ENCODE measurements at places on chromosomes 1 and 21.

GRCh38 chr1:89069951-89070350 is 4.9 kb upstream of the GBP1 start:
- DNase-seq = no peak

GRCh38 chr1:204413170-204413535 is 1.5 kb upstream of the PPP1R15B start:
- no peak for DNase-seq

GRCh38 chr21:38315122-38315521 is 58.3 kb downstream of the KCNJ15 start:
- no peak for DNase-seq

DNA sequence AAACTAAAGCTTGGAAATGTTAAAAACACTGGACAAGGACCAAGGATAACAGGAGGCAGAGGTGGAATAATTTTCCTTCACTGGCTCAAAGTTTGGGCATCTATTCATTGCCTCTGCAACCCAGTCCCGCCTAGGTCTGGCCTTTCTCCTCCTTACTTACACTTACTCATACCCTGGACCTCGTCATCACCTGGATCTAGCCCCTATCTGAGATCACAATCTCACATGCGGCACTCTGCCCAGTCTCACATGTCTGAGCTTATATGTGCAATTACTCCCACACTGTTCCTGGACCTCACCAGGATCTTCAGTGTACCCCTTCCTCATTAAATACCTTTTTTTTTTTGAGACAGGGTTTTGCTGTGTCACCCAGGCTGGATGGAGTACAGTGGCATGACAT is 37.6 kb downstream of the NVL start:
- DNase-seq = no peak

GRCh38 chr1:151401860-151402259 is 2.5 kb downstream of the PSMB4 start:
- no peak for DNase-seq

- no peak for DNase-seq
Observed at GRCh38 chr1:53686091-53686964, 52.6 kb downstream of the GLIS1 start.

DNA sequence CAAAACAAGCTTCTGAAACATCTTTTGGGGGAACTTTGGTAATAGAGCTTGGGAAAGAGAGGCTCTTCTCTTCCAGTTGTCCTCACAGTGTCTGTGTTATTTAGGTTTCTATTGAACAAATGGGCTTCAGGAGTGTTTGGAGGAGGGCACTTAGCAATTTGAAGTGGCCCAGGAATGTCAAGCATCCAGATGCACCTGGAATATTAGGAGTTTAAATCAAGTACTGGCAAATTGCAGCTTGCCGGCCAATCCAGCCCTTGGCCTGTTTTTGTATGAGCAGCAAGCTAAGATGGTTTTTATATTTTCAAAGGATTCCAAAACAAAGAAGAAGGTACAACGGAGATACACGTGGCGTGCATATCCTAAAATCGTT is 94.7 kb downstream of the CCDC185 start:
- no peak for DNase-seq

GRCh38 chr1:184429335-184429734 is 42.5 kb downstream of the C1orf21 start:
- DNase-seq = no peak

- DNase-seq = no peak
Observed at GRCh38 chr1:204441558-204441957, 29.9 kb upstream of the PPP1R15B start.

DNA sequence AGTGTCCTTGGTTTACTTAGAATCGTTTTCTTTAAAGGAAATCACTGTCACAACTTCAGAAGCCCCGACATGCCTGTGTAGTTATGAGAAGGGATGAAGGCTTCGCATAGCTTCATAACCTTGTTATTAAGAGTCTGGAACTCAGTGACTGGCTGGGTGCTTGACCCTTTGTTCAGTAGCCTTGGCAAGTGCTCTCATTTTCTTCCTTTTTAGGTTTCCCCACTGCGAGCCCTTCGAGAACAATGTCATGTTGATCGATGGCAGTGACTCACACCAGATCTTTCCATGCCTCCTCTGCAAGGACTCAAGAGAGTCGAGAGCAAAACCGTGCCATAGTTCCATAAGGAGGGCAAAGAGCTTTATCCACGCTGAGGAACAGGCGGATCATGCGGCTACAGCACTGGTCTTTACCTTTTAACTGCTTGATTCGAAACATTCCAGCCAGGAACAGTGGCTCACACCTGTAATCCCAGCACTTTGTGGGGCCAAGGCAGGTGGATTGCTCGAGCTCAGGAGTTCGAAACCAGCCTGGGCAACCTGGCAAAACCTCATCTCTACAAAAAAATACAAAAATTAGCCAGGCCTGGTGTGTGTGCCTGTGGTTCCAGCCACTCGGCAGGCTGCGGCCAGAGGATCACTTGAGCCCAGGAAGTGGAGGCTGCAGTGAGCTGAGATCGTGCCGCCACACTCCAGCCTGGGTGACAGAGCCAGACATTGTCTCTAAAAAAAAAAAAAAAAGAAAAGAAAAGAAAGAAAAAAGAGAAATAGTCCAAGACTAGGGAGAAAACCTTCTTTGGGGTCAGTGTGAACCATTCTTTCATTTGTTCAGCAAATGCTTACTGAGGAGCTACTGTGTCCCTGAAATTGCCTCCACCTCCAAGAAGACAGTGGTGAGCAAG is 95.4 kb upstream of the ERRFI1 start:
- DNase-seq = no peak

- DNase-seq = no peak
Observed at GRCh38 chr1:221865808-221866207, 123.9 kb upstream of the DUSP10 start.

DNA sequence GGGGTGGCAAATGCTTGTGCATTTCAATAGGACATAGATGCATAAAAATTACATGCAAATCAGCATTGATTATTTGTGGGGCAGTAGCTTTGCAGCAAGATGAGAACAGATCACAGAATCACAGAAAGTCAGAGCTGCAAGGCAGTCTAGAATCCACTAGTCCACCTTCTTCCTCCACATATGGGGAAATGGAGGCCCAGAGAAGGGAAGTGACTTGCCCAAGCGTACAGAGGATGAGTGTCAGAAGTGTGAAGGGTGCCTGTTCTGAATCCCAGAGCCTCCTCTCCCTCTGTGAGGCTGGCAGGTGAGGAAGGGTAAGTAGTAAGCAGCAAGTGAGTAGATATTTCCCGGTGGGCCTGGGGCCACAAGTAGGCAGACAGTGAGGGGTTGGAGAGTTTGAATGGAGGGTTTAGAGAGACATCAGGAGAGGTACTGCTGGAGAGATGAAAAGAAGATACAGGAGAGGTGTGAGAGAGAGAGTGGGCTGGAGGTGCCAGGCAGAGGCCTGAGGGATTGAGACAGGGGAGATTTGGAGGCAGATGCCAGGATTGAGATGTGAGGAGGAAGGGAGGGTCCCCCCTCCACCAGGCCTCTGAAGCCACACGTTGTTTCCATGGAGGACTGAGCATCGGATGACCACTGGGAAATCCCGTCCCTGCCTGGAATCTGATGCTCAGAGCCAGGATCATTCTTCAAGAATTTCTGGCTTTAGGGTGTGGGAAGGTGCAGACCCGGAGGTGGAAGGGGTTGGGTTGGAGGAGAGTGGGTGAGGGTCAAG is 4.8 kb upstream of the MYOG start:
- no peak for DNase-seq

- DNase-seq = no peak
Observed at GRCh38 chr21:14916676-14917141, 148.1 kb downstream of the NRIP1 start.

- DNase-seq = no peak
Observed at GRCh38 chr1:204611036-204611435, 74.5 kb downstream of the LRRN2 start.

DNA sequence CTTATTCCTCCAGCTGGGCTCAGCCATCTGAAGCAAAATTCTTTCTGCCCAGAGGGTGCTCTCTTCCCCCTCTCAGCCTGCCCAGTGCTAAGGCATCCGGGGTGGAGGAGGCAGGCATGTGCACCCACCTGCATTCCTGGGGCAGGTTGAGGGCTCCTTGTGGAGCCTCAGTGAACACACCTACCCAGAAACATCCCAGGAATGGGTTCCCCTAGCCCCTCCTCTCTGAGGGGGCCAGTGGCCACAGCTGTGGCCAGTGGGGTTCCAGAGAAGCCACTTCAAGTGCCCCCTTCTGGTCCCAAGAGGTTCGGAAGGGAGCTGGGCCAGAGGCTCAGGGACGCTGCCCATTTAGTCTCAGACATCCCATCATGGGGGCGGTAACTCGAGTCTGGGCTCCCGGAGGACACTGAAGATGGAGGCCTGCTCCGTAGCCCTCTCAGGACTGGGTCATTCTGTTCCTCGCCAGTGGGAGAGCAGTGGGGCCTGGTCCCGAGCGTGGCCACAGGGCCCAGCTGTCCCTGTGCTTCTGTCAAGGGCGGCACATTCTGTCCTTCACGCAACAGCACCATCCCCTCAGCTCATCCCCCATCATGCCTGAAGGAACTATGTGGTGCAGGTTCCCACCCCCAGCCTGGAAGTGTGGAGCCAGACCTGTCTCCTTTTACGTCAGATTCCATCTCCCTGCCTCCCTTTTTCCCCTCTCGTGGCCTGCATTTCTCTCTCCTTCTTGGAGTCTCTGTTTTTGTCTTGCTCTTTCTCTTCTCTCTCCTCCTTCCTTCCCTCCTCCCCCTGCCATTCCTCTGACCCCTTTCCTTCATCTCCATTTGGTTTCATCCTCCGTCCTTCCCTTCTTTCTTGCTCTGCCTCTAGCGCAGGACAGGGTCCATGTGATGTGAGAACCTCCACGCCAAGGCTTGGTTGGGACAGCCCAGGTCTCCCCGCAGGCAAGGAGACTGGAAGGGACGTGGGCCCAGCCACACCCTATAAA is 49.6 kb upstream of the KDM4A start:
- DNase-seq = no peak

- DNase-seq = no peak
Observed at GRCh38 chr1:12180315-12180714, 13.5 kb downstream of the TNFRSF1B start.

- no peak for DNase-seq
Observed at GRCh38 chr1:234702342-234703000, 92.5 kb upstream of the IRF2BP2 start.

DNA sequence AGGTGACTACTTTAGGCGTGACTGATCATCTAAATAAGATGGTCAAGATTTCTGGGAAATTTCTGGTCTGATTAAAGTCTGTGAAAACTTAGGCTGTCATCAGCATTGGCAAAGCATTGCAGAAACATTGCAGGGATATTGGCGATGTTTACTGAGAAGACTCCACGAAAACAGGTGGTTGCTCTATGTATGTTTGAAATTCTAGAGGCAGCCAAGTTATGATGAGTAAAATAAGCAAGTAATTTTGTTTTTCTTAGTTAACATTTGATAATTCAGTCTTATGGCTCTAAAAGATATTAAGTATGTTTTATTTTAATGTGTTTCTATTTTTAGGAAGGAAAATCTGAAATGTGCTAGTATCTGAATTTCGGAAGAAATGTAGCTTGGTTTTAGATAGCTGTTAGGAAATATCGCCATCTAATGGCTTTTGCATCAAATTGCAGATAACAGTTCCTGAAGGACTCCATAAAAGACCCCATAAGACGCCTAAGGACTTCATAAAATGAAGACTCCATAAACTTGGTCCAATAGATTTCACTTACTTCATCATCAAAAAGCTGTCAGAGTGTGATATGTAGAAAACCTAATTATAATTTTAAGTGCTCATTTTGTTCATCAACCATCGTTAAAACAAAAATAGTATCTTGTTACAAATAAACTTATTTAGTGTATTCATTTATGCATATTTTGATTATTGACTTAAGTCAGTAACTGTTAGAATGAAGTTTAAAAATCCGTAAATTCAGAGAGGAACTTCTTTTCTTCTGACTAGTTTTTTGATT is 344.6 kb downstream of the RYR2 start:
- no peak for DNase-seq

- no peak for DNase-seq
Observed at GRCh38 chr1:15308621-15309027, 61.6 kb downstream of the FHAD1 start.

GRCh38 chr1:26677306-26678115 is 18.3 kb upstream of the ARID1A start:
- DNase-seq = peak; percentile 50

GRCh38 chr1:7395251-7395650 is 375.8 kb upstream of the VAMP3 start:
- no peak for DNase-seq

- DNase-seq = no peak
Observed at GRCh38 chr1:98793136-98793535, 131.6 kb downstream of the SNX7 start.

- no peak for DNase-seq
Observed at GRCh38 chr1:48031676-48032075, 34.5 kb upstream of the TRABD2B start.

DNA sequence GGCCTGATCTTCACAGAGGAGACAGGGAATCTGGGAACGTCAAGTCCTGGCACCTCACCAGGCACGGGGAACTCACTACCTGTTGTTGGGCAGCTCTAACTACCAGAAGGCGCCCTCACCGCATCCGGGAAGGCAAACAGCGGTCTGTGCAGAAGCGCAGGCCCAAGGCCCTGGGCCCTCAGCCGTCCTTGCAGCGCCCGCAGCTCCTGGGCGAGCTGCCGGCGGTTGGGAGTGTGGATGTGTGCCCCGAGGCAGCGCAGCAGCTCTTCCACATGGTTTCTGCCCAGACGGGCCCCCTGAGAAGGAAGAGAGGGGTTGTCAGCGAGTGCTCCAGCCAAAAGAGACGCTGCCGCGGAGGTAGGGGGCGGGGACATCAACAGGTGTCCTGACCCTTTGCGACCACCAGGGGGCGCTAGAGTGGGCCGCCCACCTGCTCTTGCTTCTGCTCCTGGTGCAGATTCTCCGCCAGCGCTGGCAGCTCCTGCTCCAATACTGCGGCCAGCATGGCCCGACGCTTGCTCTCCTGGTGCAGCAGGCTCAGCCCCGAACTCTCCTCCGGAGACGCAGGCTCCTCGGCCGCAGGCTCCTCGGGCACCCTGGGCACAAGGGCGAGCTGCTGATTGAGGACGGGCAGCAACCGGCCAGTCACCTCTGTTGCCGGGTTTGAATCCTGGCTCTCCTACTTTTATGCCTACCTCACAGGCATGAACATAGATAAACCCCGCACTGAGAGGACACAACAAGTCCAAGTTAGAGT is 9.3 kb downstream of the MAP3K6 start:
- peak; percentile 80 for DNase-seq

DNA sequence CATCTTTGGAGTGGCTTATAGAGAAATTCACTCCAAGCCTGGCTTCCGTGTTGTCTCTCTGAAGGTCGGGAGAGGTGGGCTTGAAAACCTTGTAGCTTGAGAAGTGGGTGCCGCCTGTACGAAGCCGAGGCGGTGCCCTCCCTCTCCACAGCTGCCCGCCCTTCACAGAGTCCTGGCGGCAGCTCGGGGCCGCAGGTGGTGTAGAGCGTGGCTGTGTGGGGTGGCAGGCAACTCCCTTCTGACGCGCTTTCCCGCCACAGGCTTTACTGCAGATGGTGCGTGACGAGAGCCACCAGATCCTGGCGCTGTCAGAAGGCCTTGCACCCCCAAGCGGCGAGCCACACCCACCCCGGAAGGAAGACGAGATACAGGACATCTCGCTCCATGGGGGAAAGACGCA is 33.1 kb upstream of the DIP2A start:
- no peak for DNase-seq

DNA sequence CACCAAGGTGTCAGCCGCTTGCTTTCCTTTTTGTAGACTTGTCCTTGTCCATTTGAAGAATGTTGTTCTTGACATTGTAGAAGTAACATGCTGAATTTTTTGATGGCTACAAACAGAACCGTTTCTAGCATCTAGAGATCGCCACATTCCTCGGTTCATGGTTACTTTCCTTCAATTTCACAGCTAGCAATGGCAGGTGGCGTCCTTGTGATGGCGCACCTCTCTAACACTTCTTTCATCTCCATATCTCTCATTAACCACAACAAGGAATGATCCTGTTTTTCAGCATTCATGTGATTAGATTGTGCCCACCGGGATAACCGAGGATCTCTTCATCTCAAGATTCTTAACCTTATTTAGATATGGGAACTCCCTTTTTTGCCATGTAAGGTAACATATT is 2129.8 kb downstream of the NCAM2 start:
- no peak for DNase-seq
